Peyer's patch (tissue), 4 donors: ENCODE measurements at places on chromosomes 4 and X. TPM values are rescaled to one million over a fixed set of nuclear protein-coding genes. Genes with fewer than 3 reads are reported as not detected.

DNA sequence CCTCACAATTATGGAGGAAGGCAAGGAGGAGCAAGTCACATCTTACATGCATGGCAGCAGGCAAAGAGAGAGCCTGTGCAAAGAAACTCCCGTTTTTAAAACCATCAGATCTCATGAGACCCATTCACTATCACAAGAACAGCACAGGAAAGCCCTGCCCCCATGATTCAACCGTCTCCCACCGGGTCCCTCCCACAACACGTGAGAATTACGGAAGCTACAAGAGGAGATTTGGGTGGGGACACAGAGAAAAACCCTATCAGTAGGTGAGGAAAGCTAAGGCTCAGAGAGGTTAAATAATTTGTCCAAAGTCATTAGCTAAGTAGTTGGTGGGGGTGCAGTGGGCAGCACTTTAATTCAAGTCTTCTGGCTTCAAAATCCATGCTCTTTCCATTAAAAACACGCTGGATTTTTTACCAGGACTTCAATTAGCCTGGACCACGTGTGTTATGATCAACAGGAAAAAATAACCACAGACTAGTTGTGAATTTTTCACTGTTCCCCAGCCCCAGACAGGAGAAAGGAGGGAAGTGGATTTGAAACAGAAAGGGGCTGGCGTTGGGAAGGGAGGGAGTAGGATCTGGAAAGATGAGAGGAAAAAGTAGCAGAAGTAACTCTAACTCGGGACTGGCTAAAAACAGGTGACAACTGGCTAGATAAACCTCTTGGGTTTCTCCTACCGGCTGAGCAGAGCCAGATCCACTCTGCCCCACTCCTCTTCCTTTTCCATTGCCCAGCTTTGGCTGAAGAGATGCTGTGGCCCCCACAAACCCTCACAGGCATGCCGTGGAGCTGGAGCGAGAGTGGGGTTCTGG lies 986 bp downstream of the MTMR8 start:
- no peaks in the 10 kb centered on the region for H3K36me3 ChIP-seq
- H3K4me1 ChIP-seq = no peaks in the 10 kb centered on the region
- DNase-seq = no peak
- H3K27ac ChIP-seq = no peak overlapping the region
- H3K27me3 ChIP-seq = no peaks in the 10 kb centered on the region

DNA sequence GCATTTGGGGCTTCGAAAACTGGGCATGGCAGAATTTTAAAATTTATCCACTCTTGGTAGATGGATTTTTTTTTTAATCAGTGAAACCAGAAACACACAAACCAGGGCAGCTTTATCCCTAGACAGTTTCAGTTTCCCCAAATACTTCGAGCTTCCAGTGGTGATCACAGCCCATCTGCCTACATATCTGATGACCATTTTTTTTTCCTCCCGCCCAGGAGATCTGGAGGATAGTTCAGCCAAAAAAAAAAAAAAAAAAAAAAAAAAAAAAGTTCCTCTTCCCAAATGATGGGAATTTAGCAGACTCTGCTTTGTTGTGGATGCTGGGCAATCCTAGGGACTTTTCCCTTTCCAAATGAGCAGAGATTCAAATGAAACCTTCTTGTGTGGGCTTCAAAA lies 1.0 kb upstream of the TBC1D9 start:
- H3K4me1 ChIP-seq = no peaks in the 10 kb centered on the region
- no peaks in the 10 kb centered on the region for H3K36me3 ChIP-seq
- H3K4me3 ChIP-seq = peak overlapping the region; percentile 86
- no peak for DNase-seq
- no peaks in the 10 kb centered on the region for H3K27me3 ChIP-seq

GRCh38 chrX:69222103-69223090 lies 57.1 kb upstream of the PJA1 start:
- H3K4me3 ChIP-seq = no peak overlapping the region
- no peaks in the 10 kb centered on the region for H3K36me3 ChIP-seq
- no peaks in the 10 kb centered on the region for H3K4me1 ChIP-seq
- no peaks in the 10 kb centered on the region for H3K27me3 ChIP-seq
- DNase-seq = peak; percentile 78

DNA sequence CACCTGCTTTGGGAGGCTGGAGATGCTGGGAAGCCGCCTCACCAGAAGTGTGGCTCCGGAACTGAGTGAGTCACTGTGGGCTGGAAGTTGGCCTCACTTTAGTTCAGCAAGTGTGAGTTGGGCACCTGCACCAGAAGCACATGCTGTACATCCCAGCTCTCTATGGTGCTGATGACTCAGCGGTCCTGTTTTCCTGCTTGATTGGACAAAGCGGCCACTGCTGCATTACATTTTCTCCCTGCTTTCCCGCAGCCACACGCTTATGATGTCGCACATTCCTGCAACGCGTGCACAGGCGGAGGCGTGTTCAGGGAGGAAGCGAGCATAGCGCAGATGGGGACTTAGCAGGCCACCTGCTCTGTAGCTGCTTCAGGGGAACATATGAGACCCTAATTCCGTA lies 26.7 kb upstream of the CLDN34 start:
- no peaks in the 10 kb centered on the region for H3K4me1 ChIP-seq
- no peak overlapping the region for H3K4me3 ChIP-seq
- no peaks in the 10 kb centered on the region for H3K27me3 ChIP-seq
- no peak for DNase-seq
- H3K36me3 ChIP-seq = no peaks in the 10 kb centered on the region

- H3K4me1 ChIP-seq = no peaks in the 10 kb centered on the region
- no peak for DNase-seq
- H3K4me3 ChIP-seq = no peak overlapping the region
- H3K27ac ChIP-seq = no peak overlapping the region
- H3K27me3 ChIP-seq = no peaks in the 10 kb centered on the region
These were observed 100.7 kb upstream of the AMOT start for GRCh38 chrX:112941209-112941837.

GRCh38 chrX:69503228-69503781 lies 821 bp upstream of the NALF2 start:
- no peaks in the 10 kb centered on the region for H3K27me3 ChIP-seq
- no peaks in the 10 kb centered on the region for H3K4me1 ChIP-seq
- H3K4me3 ChIP-seq = no peak overlapping the region
- no peak for DNase-seq
- no peak overlapping the region for H3K27ac ChIP-seq

- H3K4me3 ChIP-seq = no peak overlapping the region
- no peaks in the 10 kb centered on the region for H3K4me1 ChIP-seq
- no peak for DNase-seq
- H3K36me3 ChIP-seq = no peaks in the 10 kb centered on the region
These were observed 79.8 kb upstream of the GPM6A start for GRCh38 chr4:175891851-175892250.

DNA sequence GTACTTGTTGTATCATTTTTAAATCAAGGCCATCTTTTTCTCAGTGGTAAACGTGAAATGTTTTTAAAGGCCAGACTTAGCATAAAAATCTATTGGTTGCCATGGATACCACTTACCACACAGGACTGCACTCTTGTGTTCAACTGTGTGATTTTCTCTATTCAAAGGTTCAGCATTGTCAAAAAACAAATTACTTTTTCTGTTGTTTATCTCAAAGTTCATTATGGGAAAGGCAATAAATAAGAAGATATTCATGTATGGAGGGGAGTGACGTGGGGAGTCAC lies 231.0 kb upstream of the GATB start:
- peaks cover 18% of the 10 kb centered on the region for H3K4me1 ChIP-seq
- no peaks in the 10 kb centered on the region for H3K36me3 ChIP-seq
- H3K4me3 ChIP-seq = no peak overlapping the region
- H3K27me3 ChIP-seq = no peaks in the 10 kb centered on the region
- no peak overlapping the region for H3K27ac ChIP-seq
- DNase-seq = no peak

DNA sequence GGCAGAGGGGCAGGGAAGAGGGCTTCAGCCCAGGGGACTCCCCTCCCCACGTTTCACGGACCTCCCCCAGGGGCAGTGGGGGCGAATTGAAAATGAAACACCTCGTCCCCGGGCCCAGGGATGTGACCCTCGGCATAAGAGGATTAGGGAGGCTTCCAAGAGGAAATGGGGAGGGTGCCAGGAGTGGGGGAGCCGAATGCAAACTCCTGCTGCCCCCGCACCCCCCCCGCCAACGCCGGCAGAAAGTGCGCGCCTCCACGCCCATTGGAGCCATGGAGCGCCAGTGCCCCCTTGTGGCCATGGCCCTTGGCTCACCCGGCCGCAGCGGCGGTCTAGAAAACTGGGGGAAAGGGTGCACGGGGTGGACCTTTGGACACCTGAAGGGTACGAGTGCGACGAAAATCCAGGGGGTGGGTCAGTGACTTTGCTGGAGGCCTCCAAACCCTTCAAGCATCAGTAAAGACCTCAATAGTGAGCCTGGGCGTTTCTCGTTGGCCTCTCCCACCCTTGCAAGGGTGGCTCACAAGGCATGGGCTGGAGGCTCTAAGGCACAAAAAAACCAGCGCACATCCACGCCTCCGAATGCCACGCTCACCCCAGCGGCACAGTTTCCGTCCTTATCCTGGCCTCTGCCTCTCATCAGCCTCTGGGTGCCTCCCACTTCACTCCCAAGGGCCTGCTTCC lies 120.8 kb upstream of the PJA1 start:
- H3K27ac ChIP-seq = peak overlapping the region; percentile 62
- H3K36me3 ChIP-seq = no peaks in the 10 kb centered on the region
- no peaks in the 10 kb centered on the region for H3K4me1 ChIP-seq
- no peaks in the 10 kb centered on the region for H3K27me3 ChIP-seq
- DNase-seq = peak; percentile 50

DNA sequence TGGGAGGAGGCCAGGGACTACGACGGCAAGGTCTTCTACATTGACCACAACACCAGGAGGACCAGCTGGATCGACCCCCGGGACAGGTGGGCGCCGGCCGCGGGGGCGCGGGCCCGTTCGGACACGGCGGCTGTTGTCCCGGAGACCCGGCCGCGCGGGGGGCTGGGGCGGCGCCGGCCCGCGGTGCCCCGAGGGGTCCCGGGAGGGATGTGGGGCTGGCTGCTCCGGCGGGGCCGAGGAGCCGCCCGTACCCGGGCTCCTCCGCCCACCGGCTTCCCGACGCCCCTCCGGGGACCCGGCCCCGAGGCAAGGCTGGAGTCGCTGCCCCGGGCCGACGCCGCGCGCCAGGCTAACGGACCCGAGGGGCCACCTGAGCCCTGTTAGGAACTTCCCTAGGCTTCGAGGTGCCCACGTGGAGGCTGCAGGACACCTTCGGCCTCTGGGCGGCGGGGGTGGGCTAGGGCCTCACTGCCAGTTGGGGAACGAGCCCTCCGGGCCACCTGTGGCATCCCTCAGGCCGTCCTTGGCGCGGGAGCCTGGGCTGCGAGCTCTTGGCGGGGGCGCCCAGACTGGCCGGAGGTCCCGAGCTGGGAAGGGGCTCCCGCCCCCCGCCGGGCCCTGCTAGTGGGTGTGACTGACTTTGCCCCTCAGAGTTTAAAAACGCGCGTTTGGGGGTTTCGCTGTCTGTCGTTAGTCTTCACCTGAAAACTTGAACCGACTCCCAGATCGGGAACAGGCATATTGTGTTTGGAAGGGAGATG lies 660 bp downstream of the WWC2 start:
- peak overlapping the region; percentile 96 for H3K27ac ChIP-seq
- peaks cover 9% of the 10 kb centered on the region for H3K4me1 ChIP-seq
- H3K27me3 ChIP-seq = peaks cover 8% of the 10 kb centered on the region
- H3K4me3 ChIP-seq = peak overlapping the region; percentile 88
- H3K36me3 ChIP-seq = no peaks in the 10 kb centered on the region

GRCh38 chr4:102901804-102902203 lies 33.0 kb downstream of the CISD2 start:
- no peaks in the 10 kb centered on the region for H3K4me1 ChIP-seq
- no peak for DNase-seq
- H3K4me3 ChIP-seq = no peak overlapping the region
- H3K27me3 ChIP-seq = no peaks in the 10 kb centered on the region
- no peaks in the 10 kb centered on the region for H3K36me3 ChIP-seq

DNA sequence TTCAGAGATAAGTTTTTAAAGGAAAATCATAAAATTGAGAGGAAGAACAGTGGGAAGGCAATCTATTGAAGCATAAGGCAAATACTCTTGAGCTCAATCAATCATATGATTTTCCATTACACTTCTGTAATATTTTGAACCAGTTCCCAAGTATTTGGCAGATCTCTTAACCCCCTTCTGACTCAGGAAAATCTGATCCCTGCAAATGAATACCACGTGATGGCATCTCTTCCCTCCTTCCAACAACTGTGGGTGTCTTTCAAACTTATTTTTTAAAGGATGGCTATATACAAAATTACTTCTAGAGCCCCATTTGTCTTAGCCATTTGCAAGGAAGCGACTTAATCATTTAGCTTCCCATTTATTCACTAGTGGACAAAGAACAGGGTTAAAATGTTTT lies 41.9 kb downstream of the AMOT start:
- no peaks in the 10 kb centered on the region for H3K36me3 ChIP-seq
- no peak overlapping the region for H3K4me3 ChIP-seq
- DNase-seq = no peak

DNA sequence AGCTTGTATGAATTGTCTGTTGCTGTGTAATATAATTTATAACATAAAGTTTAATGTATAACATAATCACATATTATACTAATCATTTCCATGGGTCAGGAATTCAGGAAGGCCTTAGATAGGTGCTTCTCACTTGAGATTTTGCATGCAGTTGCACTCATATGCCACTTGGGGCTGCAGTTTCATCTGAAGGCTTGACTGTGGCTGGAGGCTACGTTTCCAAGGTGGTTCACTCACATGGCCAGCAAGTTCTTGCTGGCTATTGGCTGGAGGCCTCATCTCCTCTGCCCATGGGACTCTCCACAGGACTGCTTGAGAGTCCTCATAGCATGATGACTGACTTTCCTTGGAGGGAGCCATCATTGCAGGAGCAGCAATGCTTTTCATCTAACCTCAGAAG lies 53.4 kb upstream of the STX18 start:
- H3K36me3 ChIP-seq = no peaks in the 10 kb centered on the region
- no peaks in the 10 kb centered on the region for H3K4me1 ChIP-seq
- H3K27ac ChIP-seq = no peak overlapping the region
- DNase-seq = no peak
- no peak overlapping the region for H3K4me3 ChIP-seq

GRCh38 chrX:1086444-1087409 lies 125.7 kb downstream of the CRLF2 start:
- no peaks in the 10 kb centered on the region for H3K27me3 ChIP-seq
- DNase-seq = no peak
- no peaks in the 10 kb centered on the region for H3K4me1 ChIP-seq
- no peak overlapping the region for H3K4me3 ChIP-seq
- H3K36me3 ChIP-seq = no peaks in the 10 kb centered on the region

GRCh38 chr4:44861756-44862155 lies 135.4 kb upstream of the GNPDA2 start:
- no peak overlapping the region for H3K27ac ChIP-seq
- no peak overlapping the region for H3K4me3 ChIP-seq
- DNase-seq = no peak

Gene OTC
- 34.7 TPM for total RNA-seq

Gene ERCC6L
- 0.54 TPM for total RNA-seq

Gene CT45A5
- total RNA-seq = not detected
